Sigmoid colon (tissue), 7 donors: ENCODE measurements at places on chromosomes 12 and 14. TPM values are rescaled to one million over a fixed set of nuclear protein-coding genes. Genes with fewer than 3 reads are reported as not detected.

NEUROD4 gene
- polyA plus RNA-seq, result not detected

C12orf54 gene
- 0.28 TPM for polyA plus RNA-seq

DNA sequence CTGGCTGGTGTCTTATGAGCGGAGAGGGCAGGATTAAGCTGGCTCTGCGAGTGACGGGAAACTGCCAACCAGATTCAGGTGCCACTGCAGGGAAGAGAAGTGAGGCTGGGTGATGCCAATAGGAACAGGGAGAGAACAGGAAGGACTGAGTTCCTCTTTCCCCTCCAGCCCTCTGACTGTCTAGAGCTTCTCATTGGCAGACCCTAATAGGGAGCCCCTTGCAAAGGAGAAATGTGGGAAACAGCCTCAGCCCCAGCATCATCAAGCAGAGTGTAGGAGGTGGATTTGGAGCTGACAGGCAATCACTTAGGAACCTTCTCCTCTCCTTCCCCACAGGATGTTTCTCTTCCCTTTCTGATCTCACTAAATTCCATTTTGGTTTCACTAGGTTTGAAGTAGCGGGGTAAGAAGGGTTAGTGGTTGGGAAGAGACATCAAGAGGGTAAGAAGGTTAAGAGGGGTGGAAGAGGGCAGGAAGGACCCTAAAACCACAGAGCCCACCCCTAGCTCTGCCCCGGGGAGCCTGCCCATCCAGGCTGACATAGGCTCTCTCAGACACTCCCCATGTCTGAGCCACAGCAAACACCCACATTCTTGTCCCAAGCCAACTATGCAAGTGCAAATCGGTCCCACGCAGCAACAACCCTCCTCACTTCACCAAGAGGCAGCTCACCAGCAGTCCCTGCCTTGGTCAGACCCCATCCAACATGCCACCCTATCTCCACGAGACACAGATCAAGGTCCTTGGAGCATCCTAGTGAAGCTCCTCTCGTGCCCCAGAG, 111.1 kb downstream of the STAB2 start:
- no peak overlapping the region for H3K4me3 ChIP-seq
- H3K27ac ChIP-seq, result no peak overlapping the region
- no peaks in the 10 kb centered on the region for H3K4me1 ChIP-seq
- no peaks in the 10 kb centered on the region for H3K27me3 ChIP-seq
- no peak for DNase-seq

- H3K4me3 ChIP-seq, result no peak overlapping the region
- DNase-seq, result no peak
- no peaks in the 10 kb centered on the region for H3K27me3 ChIP-seq
- H3K4me1 ChIP-seq, result peaks cover 56% of the 10 kb centered on the region
These were observed 3.3 kb downstream of the AKT1 start for GRCh38 chr14:104792101-104792884.

- H3K4me1 ChIP-seq, result peaks cover 23% of the 10 kb centered on the region
- H3K36me3 ChIP-seq, result no peaks in the 10 kb centered on the region
- no peak overlapping the region for H3K27ac ChIP-seq
These were observed 109.6 kb downstream of the DICER1 start for GRCh38 chr14:95047754-95048153.
